ENCODE measurements at places on chromosomes 16 and 17. TPM values are rescaled to one million over a fixed set of nuclear protein-coding genes. Genes with fewer than 3 reads are reported as not detected.

GRCh38 chr16:66484453-66485213, 57.5 kb downstream of the BEAN1 start:
- no peak overlapping the region for H3K4me3 ChIP-seq
- no peaks in the 10 kb centered on the region for H3K27me3 ChIP-seq
- H3K27ac ChIP-seq: no peak overlapping the region

DNA sequence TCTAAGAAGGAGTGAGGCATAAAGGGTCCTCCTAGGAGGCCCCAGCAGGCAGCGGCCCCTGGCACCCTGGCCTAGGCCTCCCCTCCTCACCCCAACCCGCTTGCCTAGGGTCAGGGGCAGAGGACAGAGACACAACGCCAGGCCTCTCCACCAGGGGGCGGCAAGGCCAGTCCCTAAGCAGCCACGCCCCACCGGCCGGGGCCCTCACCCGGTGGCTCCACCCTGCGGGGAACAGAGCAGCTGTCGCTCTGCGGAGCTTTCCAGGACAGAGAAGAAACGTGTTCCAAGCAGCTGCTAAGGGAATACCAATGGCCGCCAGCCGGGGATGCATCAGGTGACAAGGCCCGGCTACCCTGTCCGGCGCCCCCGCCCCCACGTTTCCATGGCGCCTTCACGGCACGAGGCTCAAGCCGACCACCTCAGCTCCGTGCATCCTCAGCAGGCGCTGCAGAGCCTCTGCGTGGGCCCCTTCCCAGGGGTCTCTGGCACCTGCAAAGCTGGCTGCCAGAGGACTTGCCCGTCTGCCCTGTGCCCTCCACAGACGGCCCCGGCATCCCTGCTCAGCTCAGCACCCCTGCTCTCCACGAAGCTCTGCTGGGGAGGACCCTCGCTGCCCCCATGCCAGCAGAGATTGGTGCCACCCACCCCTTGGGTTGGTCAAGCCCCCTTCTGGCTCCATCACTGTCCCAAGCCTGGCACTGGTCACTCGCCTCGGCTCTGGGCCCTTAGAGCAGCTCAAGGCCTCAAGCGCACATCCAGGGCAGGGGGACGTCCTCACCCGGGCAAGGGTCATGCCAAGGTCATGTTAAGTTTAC, 5.6 kb downstream of the ZNF598 start:
- H3K4me1 ChIP-seq: peaks cover 52% of the 10 kb centered on the region
- peaks cover 35% of the 10 kb centered on the region for H3K36me3 ChIP-seq
- H3K27me3 ChIP-seq: no peaks in the 10 kb centered on the region
- H3K27ac ChIP-seq: no peak overlapping the region
- no peak overlapping the region for H3K4me3 ChIP-seq

DNA sequence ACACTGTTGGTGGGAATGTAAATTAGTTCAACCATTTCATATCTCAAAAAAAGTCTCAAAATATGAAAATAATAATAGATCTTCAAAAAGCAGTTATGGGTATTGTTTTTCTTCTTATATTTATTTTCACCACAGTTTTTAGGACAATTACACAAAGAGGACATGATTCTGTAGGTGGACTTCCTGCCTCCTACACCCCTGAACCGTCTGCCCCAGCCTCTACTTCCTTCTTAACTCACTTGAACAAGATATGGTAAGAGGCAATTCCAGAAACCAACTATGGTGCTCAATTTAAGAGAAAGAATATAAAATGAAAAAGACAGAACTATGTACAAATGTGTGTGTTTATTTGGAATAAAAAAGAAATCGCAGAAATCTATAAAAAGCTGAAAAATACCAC, 74.1 kb upstream of the MON1B start:
- H3K27me3 ChIP-seq: no peaks in the 10 kb centered on the region
- no peak overlapping the region for H3K4me3 ChIP-seq
- no peaks in the 10 kb centered on the region for H3K4me1 ChIP-seq
- no peak overlapping the region for H3K27ac ChIP-seq
- no peak for DNase-seq
- no peaks in the 10 kb centered on the region for H3K36me3 ChIP-seq

DNA sequence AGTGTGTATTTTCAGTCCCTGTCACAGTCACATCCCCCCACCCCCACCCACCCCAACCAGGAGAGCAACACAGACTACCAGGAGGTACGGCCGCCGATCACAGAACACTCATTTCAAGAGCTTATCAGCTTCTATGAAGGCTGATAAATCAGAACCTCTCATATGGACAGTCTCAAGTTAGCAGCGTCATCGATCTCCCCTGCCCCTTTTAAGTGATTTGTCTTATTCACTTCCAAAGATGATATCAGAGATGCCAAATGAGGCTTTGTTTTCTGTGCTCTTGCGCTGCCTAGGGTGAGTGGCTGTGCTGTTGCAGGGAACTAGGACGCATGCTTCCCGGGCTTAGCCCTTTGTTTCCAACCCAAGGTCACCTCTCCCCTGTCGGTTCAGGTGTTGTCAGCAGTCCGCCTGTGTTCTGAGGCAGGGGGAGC, 26.8 kb upstream of the PMFBP1 start:
- H3K4me3 ChIP-seq: no peak overlapping the region
- no peak overlapping the region for H3K27ac ChIP-seq
- DNase-seq: no peak
- peaks cover 8% of the 10 kb centered on the region for H3K4me1 ChIP-seq
- H3K27me3 ChIP-seq: no peaks in the 10 kb centered on the region

DNA sequence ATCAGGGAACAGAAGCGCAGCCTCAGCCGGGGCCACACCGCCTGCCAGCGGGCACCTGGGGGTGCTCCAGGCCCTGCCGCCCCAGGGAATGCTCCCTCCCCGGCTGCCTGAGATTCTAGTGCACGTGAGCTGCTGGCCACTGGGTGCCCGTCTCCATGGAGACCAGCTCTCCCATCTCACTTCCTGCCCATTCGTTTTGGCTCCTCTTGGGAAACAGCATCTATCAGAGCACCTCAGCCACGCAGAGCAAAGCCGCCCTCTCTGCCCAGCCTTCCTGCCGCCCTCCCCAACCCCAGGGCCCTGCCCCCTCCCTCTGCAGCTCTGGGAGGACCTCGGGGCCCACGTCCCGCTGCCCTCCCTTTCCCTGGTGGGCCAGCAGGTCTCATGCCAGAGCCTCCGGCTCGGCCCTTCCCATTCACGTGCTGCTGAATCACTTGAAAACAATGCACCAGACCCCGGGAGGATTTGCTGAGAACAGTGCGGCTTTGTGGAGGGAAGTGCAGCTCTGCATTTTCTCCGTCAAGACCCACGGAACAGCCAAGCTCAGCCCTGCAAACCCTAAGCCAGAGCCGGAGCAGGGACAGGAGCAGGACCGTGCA, 19.4 kb downstream of the CEP295NL start:
- no peak overlapping the region for H3K4me3 ChIP-seq
- peak overlapping the region; percentile 86 for H3K27ac ChIP-seq
- H3K4me1 ChIP-seq: peaks cover 67% of the 10 kb centered on the region
- no peaks in the 10 kb centered on the region for H3K36me3 ChIP-seq
- DNase-seq: no peak
- no peaks in the 10 kb centered on the region for H3K27me3 ChIP-seq

- H3K27ac ChIP-seq: no peak overlapping the region
- no peaks in the 10 kb centered on the region for H3K4me1 ChIP-seq
- no peaks in the 10 kb centered on the region for H3K27me3 ChIP-seq
- DNase-seq: no peak
Observed at GRCh38 chr17:62760945-62761267, 47.2 kb downstream of the MARCHF10 start.

NOTUM gene
- not detected for total RNA-seq

Measured in natural killer cell (primary cell).